ENCODE measurements at places on chromosomes 1 and 21.
A peak's percentile ranks its signal among the peaks of the same experiment; 100 is the strongest.

GRCh38 chr1:203467550-203467921 is 8.1 kb upstream of the PRELP start:
- no peak for DNase-seq

- peak; percentile 10 for DNase-seq
Observed at GRCh38 chr1:201954263-201955008, 867 bp upstream of the TIMM17A start.

GRCh38 chr1:112335351-112335750 is 60.7 kb upstream of the CTTNBP2NL start:
- DNase-seq, result no peak

DNA sequence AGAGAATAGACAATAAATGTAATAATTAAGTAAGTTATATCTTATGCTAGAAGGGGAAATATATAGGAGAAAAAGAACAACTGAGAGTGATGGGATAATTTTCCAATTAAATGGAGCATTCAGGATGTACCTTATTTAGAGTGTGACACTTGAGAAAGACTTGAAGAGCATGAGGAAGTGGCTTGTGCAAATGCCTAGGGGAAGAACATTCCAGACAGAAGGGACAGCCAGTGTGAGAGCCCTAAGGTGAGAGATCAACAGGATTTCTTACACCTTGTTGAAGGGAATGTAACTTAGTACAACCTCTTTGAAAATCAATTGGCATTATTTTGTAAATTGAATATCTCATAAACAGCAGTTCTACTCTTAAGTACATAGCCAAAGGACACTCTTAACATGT is 28.8 kb upstream of the TSPAN2 start:
- DNase-seq, result no peak

DNA sequence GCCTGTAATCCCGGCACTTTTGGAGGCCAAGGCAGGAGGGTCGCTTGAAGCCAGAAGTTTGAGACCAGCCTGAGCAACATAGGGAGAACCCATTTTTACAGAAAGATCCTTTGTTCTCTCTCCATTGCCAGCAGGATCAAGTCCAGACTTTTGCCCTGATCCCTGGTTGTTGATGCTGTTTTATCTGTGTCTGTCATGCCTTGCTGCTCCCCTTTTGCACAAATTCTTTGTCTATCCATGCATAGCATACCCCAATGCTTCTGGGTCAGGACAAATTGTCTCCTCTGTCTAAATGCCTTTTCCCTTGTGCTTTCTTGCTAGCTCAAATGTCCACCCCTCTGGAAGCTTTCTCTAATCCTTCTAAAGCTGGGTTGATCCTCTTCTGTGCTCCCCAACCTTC is 25.3 kb upstream of the FAAH start:
- no peak for DNase-seq

DNA sequence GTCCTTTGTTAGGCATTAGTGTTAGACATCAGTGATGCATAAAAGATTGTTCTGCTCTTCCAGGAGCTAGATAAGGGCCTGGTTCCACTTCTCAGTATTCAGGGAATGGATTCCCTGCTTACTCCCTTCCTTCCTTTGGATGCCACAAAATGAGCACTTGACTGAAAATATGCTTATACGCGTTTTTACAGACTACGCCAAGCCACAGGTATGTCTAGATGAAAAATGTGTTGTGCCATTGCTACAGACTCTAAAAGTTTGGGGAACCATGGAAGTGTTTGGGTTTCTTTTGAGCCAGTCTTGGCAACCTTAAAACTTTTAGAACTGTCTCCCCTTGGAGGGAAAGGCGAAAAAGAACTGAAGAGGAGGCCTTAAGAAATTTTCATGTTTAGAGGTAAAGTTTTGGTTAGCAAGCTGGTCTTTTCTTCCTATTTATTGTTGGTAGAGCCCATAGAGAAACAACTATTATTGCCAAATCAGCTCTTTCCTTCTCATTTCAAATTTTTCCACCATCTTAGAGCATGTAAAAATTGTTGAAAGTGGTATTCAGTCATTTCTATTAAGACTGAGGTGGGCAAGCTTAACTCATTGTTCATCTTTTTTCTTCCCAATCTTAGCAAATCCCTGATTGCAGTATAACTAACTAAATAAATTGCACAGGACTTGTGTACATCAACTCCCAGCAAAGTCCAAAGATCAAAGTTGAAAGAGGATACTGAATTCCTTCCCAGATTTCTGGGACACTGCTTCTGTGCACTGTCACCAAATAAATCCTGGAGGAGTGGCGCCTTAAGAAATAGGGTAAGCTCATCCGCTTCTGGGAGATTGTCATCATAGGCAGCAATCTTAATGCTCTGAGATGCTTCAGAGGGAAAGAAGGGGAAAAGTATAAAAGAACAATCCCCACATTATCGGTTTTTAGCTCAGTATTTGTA is 18.9 kb downstream of the FGGY start:
- no peak for DNase-seq

DNA sequence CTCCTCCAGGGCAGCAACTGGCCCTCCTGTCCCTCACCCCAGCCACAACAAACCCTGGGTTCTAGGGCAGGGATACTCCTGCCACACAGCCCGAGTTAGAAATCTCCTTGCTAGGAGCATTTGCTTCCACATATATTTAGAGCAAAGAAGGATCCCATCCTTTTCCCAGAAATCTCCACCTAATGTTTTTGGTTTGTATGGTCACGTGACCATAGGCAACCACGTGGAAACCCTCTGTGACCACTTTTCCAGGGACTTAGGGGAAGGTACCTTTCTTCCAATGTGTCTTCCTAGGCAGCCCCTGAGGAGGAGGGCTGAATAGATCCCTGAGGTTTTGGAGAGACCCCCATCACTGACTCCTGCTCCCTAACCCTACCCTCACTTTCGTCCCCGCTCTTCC is 25.5 kb downstream of the VANGL2 start:
- no peak for DNase-seq

- no peak for DNase-seq
Observed at GRCh38 chr1:40740039-40740996, 43.3 kb upstream of the KCNQ4 start.

GRCh38 chr1:1937549-1938275 is 18.6 kb upstream of the TMEM52 start:
- no peak for DNase-seq

DNA sequence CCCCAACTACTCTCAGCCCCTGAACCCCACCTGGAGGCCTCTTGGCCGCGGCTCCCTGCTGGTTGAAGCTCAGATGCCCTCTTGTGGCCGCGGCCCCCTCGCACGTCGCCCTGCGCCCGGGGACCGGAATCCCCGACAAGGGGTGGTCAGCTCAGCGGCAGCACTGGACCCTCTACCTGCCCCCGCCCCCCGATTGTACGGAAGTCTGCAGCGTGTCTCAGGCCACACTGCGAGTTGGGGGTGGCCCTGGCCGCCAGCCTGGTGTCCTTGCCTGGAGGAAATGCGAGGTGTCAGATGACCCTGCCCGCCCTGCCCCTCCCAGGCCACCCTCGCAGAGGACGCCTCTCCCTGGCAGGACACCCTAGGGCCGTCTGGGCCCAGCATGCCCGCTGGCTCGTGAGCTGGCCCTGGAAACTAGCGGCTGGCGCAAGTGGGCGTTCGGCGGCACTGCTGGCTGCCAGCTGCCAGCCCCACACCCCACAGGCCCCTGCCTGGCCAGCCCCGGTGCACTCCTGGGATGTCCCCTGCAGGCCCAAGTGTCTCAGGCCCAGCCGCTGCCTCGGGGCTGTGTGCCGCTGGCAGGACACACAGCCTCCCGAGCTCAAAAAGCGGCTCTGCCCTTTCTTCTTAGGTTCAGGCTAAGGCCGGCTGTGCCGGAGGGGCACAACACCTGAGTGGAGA is 60.8 kb downstream of the EDN2 start:
- no peak for DNase-seq

DNA sequence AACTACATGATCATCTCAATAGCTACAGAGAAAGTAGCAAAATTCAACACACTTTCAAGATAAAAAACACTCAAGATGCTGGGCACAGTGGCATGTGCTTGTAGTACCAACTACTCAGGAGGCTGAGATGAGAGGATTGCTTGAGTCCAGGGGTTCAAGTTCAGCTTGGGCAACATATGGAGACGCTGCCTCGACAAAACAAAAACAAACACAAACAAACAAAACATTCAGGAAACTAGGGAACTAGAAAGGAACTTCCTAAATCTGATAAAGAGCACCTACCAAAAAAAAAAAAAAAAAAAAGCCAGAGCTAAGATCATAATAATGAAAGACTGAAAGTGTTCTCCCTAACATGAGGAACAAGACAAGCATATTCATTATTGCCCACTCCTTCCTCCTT is 22.8 kb upstream of the RNF186 start:
- DNase-seq, result no peak

DNA sequence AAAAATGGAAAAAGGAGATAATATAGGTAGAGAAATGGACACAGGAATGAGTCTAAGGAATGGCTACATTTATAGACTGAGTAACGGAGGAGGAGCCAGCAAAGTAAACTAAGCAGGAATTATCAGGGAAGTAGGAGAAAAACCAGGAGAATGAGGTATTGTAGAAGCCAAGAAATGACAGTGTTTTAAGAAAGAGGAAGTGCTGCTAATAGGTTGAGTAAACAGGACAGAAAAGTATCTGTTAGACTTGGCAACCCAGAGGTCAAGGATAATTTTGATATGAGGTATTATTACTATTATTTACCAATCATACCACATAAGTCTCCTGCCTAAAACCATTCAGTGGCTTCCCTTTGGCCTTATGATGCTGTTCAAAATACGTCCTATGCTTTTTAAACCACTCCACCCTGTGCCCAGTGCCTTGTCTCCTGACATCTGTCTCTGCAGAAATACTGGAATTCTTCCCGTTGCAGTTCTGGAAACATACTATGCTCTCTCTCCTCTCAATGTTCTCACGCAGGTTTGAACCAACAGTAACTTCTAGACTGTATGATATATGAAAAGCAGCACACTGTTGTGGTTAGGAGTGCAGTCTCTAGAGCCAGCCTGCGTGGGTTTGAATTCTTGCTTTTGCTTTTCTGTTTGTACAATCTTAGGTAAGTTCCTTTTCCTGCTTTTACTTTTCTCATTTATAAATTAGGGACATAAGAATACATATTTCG is 24.6 kb upstream of the NEK7 start:
- no peak for DNase-seq

DNA sequence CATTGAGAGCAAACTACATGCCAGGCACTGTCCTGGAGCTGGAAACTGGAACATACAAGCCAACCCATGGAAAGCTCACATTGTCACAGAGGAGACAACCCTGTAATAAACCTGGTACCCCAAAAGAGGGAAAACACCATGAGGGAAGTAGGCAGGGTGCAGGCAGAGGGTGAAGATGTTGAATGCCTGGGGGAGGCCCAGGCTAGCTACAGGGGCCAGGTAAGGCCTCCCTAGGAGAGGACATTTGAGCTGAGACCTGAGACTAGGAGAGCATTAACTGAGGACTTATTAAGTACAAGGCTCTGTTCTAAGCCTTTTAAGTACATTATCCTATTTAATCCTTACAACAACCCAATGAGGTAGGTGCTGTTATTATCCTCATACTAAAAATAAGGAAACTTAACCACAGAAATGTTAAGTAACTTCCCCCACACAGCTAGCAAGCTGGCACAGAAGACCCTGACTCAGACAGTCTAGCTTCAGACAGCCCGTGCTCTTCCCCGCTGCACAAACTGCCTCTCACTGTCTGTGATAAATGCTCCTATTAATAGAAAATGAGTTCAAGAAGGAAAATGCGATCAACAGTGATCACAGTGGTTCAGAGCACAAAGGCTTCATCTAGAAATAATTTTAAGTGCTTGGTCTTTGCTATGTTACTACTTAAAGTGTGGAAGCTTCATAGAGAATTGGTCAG is 41.8 kb downstream of the ZNF281 start:
- no peak for DNase-seq
